ENCODE measurements at places on chromosomes 3 and 15.

GRCh38 chr3:104911376-104911775, 455.3 kb upstream of the ALCAM start:
- no peak for DNase-seq

DNA sequence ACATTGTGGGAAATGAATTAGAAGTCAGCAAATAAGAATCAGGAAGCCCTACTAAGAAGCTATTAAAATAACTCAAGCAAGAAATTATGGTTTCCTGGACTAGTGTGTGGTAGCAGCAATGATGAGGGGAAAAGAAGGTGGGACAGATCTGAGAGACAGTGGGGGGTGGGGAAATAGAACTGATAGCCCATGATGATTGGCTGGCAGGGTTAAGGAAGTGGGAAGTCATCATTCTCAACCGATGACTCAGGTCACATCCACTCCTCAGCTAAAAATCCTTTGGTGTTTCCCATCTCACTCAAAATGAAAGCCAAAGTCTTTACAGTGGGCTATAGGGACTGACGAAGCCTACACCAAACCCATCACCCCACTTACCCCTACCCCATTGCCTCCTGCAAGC, 153.9 kb upstream of the ARHGEF26 start:
- DNase-seq, result no peak

- no peak for DNase-seq
These were observed 52.8 kb downstream of the RAF1 start for GRCh38 chr3:12611117-12611516.

- DNase-seq, result no peak
These were observed 3.7 kb downstream of the NME9 start for GRCh38 chr3:138325990-138326389.

GRCh38 chr3:155958676-155959075, 88.2 kb downstream of the GMPS start:
- no peak for DNase-seq

DNA sequence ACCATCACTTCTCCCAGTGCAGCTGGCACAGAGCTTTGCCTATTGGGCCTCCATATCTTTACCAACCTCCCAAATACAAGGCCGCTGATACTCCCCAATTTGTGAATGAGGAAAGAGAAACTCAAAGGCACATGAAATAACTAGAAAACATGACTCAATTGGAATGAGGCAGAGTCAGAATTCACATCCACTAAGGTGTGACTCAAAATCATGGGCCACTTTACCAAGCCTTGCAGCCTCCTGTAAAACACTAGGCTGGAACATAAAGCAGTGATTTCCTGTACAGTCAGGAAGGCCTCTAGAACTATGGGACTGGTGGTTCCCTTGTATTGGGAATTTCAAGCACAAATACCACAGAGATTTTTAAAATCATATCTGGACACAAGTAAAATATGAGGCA, 128.6 kb downstream of the DCLK3 start:
- DNase-seq, result no peak
